ENCODE measurements at places on chromosomes 1 and 21.

GRCh38 chr1:221430152-221430960, 311.5 kb downstream of the DUSP10 start:
- no peak for DNase-seq

GRCh38 chr21:46206163-46207005, 22.1 kb upstream of the SPATC1L start:
- no peak for DNase-seq

DNA sequence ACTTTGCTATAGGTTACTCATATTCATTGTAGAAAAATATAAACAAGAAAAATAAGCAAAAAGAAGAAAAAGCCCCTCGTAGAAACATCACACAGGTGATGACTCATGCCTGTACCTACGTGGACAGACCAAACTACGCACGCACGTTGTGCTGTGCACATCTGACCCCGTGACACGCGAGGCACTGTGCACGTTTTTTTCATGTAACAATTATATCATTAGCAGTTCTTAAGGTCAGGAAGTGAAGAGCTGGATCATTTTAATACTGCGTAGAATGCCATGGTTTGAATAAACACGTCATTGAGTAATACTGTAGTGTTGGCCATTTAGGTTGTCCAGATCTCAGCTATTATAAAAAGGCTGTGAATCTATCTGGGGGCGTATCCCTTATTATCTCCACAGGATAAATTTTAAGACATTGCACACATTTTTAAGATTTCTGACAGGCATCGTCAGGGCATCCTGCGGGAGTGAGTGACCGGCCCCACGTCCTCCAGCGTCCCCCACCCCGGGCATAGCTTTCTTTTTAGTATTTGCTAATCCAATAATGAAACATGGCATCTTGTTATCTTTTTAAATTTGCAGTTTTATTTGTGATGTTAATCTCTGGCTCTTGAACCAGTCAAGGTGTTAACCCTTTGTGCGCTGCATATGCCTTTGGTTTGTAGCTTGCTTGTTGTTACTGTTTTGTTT, 23.4 kb upstream of the ADARB1 start:
- no peak for DNase-seq

- DNase-seq, result no peak
Observed at GRCh38 chr1:113788802-113789201, 23.5 kb downstream of the RSBN1 start.

GRCh38 chr1:155009221-155009711, 6.7 kb downstream of the ZBTB7B start:
- no peak for DNase-seq

All from ovary (tissue), 10 donors.